ENCODE measurements at places on chromosomes 5 and 9. TPM values are rescaled to one million over a fixed set of nuclear protein-coding genes. Genes with fewer than 3 reads are reported as not detected.

The PCDHB5 gene
- polyA plus RNA-seq: 4.5 TPM

The IFNE gene
- polyA plus RNA-seq: not detected

The GRAMD2B gene
- 10.6 TPM for polyA plus RNA-seq

The PCDHA9 gene
- polyA plus RNA-seq: not detected

The IFNB1 gene
- not detected for polyA plus RNA-seq

The NDUFB6 gene
- polyA plus RNA-seq: 23.2 TPM

The IL4 gene
- not detected for polyA plus RNA-seq

The PCDHA6 gene
- polyA plus RNA-seq: 0.32 TPM

The MEGF9 gene
- polyA plus RNA-seq: 3.9 TPM

The PNPLA7 gene
- 0.70 TPM for polyA plus RNA-seq

The ASS1 gene
- polyA plus RNA-seq: 438 TPM

The FAM163B gene
- 2.8 TPM for polyA plus RNA-seq

The DNAI1 gene
- polyA plus RNA-seq: 0.07 TPM

The LPAR1 gene
- 9.6 TPM for polyA plus RNA-seq

Data from adrenal gland (tissue), 19 donors.